ENCODE measurements at places on chromosomes 16 and 17.

- DNase-seq, result no peak
Observed at GRCh38 chr16:58940609-58941008, 206.5 kb upstream of the GOT2 start.

- no peak for DNase-seq
Observed at GRCh38 chr16:25716186-25716585, 24.4 kb downstream of the HS3ST4 start.

DNA sequence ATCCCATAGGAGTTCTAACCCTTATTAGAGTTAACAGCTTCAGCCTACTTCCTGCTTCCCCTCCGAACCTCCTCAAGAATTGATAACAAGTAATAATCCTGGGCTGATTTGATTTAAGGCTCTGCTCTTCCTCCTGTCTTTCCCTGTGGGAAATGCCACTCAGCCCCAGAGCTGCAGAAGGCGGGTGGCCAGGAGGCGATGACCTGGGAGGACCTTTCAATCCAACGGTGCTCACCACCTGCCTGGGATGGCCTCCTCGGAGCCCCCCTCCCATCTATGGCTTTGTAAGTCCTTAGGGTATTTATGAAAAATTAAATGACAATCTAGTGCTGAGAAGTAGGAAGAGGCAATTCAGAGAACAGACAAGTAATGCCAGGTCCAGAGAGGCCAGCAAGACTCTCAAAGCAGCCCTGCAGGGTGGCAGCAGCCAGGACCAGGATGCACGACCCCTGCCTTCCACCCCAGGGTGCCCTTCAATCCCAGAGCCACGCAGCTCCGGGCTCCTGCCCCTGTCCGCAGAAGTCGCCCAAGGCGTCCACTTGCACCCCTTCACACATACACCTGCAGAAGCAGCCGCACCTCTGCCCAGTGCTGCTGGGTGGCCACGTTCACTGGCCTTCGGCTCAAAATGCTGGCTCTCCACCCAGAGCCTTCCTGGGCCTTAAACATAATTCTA, 34.3 kb downstream of the ABR start:
- no peak for DNase-seq

DNA sequence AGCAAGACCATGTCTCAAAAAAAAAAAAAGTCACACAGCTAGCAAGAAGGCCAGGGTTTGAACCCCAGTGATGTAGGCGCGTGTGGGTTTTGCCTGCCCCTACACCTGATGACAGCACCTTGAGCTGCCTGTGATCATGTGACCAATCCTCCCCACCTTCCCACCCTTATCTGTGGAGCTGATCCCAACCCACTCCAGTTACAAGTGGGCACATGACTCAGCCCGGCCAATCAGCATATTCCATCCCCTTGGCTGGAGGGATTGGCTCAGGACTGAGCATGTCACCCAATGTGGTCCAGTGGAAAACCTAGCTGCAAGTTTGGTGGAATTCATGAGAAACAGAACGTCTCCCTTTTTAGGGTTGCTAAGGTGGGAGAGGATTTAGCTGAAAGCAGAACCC, 6.6 kb downstream of the TMEM114 start:
- DNase-seq, result no peak

DNA sequence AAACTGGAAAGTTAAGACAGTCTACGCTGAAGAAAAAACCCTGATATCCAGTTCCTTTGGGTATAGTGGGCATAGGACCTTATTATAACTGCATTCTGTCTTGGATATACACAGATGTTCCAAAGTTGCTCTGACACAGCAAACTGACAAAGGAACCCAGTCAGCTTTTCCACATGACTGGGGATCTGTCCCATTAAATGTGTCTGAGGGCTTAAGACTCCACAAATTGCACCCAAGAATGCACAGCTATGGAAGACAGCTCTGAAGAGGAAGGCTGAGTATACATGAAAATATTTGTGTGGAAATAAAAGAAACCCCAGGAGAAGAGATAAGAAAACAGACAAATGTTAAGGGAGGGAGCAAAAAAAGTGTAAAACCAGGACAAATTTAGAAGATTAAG, 114.1 kb downstream of the SPAG9 start:
- DNase-seq, result no peak

GRCh38 chr17:62121025-62121730, 56.1 kb upstream of the MED13 start:
- no peak for DNase-seq
